ENCODE measurements at places on chromosomes 12 and 14. TPM values are rescaled to one million over a fixed set of nuclear protein-coding genes. Genes with fewer than 3 reads are reported as not detected.

DNA sequence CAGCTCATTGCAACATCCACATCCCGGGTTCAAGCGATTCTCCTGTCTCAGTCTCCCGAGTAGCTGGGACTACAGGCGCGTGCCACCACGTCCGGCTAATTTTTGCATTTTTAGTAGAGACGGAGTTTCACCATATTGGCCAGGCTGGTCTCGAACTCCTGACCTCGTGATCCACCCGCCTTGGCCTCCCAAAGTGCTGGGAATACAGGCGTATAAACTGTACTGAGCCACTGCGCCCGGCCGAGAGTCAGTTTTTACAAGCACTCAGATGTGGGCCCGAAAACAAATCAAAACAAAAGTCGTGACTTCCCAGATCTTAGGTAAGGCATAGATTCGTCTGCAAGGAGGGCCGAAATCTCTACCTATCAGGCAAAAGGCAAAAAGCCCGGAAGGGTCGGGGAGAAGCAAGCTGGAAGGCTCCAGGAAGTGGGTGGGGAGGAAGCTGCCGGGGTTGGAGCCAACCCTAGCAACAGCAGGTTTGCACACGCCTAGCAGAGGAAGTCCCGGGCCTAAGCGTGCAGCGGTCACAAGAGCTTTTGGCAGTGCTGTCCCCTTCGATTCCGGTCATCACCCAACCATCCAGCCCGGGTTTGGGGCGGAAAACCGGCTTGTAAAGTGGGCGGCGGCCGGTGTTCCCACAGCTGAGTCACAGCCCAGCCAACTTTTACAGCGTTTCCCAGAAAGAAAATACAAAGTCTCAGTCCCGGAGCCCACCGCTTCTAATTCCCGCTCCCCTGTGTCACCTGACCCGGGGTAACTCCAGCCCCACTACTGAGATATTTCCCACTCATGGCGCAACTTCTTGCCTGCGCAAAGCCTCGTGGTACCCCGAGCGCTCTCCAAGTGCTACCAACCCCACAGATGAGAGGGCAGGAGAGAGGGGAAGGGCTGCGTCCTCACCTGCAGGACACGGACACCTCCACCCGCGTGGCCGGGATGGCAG, 583 bp downstream of the CPNE8 start:
- peak; percentile 84 for DNase-seq

DNA sequence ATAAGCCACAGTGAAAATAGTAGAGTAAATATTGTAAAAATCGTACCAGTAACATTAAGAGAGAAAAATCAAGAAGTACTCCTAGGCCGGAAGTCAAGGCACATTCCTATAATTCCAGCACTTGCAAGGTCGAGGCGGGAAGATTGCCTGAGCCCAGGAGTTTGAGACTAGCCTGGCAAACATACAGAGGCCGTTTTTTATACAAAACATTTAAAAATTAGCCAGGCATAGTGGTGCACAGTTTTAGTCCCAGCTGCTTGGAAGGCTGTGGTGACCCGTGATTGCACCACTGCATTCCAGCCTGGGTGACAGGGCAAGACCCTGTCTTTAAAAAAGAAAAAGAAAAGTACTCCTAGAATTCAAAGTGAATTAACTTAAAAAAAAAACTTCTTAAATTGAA, 341.8 kb downstream of the C12orf50 start:
- peak; percentile 3 for DNase-seq

GRCh38 chr12:71787580-71787979, 32.9 kb downstream of the RAB21 start:
- DNase-seq = no peak

GRCh38 chr12:27096420-27096819, 14.0 kb upstream of the C12orf71 start:
- no peak for DNase-seq

DNA sequence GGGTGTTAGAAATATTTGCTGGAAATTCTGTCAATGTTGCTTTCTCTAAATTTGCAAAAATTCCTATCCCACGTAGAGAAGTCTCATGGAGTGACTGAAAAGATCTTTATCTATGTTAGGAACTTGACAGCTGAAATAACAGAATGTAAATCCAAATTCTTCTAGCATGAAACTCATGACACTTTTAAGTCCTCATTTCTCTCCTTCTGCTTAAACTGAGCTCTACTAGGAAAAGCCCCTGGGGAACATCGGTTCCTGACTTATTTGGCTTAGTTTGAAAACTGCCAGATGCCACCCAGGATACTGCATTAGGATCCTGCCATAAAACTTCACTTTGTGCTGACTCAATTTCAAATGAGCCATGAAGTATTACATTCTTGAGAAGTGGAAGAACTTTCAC, 426.0 kb downstream of the GALC start:
- peak; percentile 65 for DNase-seq

WIF1 gene
- not detected for total RNA-seq

KRT74 gene
- not detected for total RNA-seq

GRCh38 chr12:15545334-15545733, 223.0 kb downstream of the PTPRO start:
- no peak for DNase-seq

DNA sequence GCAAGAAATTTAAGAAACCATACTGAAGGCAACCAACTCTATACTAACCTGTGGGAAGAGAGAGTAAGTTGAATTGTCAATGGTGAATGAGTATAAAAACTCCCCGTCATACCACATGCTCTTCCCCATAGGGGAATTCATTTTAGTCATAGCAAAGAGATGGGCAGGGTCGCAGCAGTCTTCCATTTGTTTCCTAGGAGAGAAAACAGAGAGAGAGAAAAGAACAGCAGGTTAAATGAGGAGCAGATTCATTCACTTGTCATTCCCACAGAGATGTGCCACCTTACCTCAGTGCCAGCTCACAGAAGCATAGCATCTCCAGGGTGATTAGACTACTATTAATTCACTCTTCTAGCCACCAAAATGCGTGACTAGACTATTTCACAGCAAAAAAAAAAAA, 47.4 kb downstream of the ST8SIA1 start:
- DNase-seq = no peak

EPYC gene
- total RNA-seq = not detected

DNA sequence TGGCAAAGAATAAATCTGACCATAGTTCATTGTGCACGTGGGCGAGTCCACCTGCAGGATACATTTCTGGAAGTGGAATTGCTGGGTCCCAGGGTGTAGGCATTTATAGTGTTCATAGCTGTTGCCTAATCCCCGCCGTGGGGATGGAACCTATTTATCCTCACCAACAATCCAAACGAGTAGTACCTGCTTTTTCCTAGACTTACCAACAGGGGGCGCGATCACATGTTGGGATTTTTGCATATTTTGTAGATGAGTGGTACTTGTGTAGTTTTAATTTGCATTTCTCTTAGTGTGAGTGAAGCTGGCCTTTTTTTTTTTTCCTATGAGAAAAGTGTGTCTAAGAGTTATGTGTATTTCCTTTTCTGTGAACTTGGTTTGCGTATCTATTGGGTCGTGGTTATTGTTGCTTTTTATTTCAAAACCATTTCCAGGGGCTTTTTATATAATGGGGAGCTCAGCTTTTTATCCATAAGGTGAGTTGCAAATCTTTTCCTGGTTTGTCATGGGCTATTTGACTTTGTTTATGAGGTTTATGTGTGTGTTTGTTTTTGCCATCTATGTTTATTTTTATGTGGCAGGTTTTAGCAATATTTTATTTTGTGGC, 67.2 kb downstream of the CCDC92 start:
- DNase-seq = peak; percentile 87

LGR5 gene
- total RNA-seq = not detected

DNA sequence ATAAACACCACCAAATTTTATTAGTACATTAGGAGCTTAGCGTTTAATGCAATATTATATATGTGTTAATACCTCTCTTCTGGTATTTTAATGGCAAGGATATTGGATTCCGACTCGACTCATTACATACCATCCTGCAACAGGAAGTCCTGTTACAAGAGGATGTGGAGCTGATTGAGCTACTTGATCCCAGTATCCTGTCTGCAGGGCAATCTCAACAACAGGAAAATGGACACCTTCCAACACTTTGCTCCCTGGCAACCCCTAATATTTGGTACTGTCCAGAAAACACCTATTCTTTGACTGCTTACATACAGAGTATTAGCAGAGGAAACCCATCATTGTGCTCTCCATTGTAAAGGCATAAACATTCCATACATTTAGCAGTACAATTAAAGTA, 45.2 kb downstream of the VEZT start:
- DNase-seq = no peak

- DNase-seq = no peak
Measured at GRCh38 chr12:26156201-26156871, 31.5 kb upstream of the BHLHE41 start.

TCP11L2 gene
- 30.0 TPM for total RNA-seq

DNA sequence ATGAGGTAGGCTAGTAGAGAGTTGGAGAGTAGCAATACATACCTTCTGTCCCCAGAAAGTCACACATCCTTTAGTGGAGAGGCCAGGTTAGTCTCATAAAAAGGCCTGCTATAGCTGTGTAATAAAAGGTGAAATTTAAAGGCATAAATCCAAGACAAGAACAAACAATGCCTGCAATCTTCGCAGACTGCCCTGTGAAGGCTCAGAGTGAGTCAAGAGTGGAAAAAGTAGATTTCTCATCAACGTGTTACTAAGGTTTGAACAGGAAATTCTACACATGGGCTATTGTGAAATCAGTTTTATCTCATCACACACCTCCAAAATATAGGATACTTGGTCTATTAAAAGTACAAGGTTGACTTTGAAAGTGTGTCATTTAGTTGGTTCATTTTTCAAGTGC, at the start of gene KLRC1:
KLRC1 (minus strand) TSS at position 222 of the 400 bp plus-strand sequence. CDS start 2,221 bp downstream, outside the sequence.
- DNase-seq = no peak

Measured in fibroblast of villous mesenchyme (primary cell).